Fibroblast of skin of left biceps (primary cell): ENCODE measurements at places on chromosomes 16 and 17.
A peak's percentile ranks its signal among the peaks of the same experiment; 100 is the strongest.

DNA sequence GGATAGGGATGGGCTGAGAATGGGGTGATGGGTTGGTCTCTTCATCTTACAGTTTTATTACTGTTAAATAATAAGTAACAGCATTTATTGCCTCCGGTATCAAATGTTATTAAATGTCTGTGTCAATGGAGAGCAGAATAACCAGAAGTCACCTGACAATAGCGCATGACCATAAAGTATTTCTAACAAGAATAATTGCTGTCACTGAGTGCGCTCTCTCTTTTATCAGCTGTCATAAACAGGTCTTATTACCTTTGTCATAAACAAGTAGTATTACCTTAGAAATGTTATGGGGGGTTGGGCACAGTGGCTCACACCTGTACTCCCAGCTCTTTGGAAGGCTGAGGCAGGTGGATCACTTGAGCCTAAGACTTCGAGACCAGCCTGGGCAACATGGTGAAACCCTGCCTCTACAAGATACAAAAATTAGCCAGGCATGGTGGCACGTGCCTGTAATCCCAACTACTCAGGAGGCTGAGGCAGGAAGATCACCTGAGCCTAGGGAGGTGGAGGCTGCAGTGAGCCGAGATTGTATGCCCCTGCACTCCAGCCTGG, 120.6 kb downstream of the MAP2K6 start:
- no peak for DNase-seq

- DNase-seq = no peak
These were observed 759.1 kb upstream of the RBFOX1 start for GRCh38 chr16:6573577-6573976.

DNA sequence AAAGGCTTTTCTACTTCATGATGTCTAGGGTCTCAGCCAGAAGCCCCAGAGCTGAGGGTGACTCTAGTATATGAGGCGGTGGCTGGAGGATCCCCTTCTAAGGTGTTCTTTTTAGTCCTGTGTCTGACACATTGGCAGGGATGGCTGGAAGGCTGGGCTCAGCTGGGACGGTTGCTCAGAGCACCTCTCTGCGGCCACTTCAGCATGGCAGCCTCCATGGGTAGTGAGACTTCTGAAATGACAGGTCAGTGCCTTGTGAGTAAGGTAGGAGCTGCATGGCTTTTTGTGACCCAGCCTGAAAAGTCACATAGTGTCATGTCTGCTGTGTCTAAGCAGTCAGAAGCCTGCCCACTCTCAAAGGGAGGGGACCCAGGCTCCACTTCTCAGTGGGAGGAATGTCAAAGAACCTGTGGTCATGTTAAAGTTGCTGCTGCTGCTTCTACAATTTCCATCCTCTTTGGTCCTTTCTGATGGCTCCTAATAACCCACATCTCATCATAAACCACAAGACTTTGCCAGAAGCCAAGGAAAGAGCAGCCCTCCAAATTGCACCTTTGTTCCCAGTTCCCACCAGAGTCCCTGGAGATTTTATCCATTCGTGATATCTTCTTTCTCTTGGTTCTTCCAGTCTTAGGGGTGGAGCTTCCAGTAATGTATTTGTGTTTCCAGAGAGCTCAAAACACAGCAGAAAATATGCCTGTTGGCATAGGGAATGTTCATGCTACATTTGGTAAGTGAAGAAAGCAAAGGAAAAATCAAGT, 15.4 kb upstream of the KCNG4 start:
- no peak for DNase-seq

- no peak for DNase-seq
These were observed 55.7 kb downstream of the SOX9 start for GRCh38 chr17:72176516-72176851.

GRCh38 chr16:88758227-88758943, 26.6 kb downstream of the PIEZO1 start:
- DNase-seq = no peak

- DNase-seq = no peak
These were observed 147.4 kb upstream of the SDK2 start for GRCh38 chr17:73791631-73792030.

DNA sequence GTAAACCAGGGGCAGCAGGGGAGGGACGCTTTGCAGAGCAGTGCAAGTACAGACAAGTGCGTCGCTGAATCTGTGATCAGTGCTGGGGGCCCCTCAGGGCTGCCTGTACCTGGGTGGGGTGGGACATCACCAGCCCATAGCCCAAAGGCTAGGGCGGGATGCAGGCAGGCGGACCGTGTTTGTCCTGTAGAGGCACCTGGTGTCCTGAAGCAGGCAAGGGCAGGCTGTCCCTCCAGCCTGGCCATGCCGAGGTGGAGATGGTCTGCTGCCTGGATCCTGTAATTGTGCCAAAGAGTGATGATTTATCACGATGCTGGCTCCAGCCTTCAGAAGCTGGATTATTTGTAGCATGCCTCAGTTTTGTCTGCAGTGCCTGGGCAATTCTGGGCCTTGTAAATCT, 137.9 kb upstream of the GSE1 start:
- no peak for DNase-seq

DNA sequence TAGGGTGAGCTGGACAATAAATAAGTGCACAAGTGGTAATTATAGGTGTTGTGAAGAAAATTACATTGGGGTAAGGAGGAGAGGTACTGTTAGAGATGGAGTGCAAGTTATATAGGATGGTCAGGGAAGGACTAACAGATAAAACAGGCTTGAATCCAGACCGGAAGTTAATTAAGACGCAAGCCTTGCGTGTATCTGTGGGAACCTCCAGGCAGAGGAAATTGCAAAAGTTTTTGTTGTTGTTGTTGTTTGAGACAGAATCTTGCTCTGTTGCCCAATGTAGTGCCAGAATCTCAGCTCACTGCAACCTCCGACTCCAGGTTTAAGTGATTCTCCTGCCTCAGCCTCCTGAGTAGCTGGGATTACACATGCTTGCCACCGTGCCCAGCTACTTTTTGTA, 2.4 kb upstream of the ZNF18 start:
- DNase-seq = no peak

DNA sequence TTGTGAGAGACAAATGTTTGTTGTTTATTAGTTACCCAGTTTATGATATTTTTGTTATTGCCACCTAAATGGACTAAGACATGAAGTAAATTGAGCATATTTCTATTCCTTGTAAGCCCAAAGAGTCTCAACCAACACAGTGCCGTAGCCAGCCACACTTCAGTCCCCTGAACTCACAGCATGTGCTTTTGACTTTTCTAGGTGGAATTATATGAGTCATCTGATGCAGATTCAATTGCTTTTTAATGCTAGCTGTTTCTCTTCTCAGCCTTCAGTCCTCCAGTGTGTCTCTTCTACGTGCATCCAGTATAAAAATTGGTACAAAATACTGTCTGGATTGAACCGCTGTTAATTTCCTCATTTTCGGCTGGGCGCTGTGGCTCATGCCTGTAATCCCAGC, 39.0 kb downstream of the IQCK start:
- no peak for DNase-seq

- DNase-seq = no peak
These were observed 116.8 kb downstream of the ENGASE start for GRCh38 chr17:79191270-79191934.

DNA sequence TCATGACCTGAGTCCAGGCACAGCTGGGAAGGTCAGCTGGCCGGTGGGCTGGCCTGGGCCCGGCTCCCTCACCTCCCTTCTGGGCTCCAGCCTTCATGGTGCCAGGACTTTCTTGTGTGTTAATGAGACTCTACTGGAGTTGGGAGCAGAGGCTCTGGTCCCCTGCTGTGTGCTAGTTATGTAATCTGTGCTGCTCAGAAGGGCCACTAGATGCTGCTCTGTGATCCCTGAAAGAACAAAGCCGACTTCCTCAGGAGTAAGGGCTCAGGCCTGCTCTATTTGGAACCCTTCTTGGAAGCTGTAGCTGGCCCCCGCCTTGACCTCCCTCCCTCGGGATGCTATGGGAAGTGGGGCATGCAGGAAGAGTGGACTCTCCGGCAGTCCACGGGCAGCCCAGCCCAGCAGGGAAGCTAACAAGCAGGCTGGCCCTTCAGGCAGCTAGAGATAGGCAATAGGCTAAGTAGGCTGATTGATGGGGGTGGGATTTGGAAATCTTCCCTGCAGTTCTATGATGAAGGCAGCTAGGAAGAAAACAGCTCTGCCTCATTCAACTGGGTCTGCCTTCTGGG, 3.3 kb upstream of the CDK5R1 start:
- DNase-seq = peak; percentile 45

DNA sequence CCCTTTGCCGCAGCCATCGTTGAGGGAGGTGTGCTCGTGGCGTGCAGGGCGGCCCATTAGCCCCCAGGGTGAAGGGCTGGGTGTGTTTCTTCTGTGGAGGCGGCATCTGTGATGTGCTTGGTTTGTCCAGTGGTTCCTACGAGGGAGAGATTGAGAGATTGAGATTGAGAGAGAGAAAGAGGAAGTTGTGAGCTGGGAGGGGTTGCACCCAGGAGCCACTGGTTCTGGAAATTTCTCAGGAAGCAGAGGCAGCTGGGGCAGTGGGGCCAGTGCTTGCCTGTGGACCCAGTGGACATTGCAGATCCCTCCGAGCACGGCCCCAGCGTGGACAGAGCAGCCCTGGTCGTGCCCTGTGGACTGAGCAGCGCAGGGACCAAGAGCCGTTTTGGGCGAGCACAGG, 72.0 kb upstream of the ZNF750 start:
- DNase-seq = no peak

- no peak for DNase-seq
These were observed 8.9 kb downstream of the MYH10 start for GRCh38 chr17:8621585-8621984.

- no peak for DNase-seq
These were observed 1.3 kb upstream of the TNFRSF17 start for GRCh38 chr16:11963706-11964105.

- peak; percentile 24 for DNase-seq
These were observed 6.3 kb upstream of the MNT start for GRCh38 chr17:2406903-2407790.

GRCh38 chr16:3530371-3530914, 29.6 kb downstream of the CLUAP1 start:
- no peak for DNase-seq
